ENCODE measurements at places on chromosomes 3 and 15. TPM values are rescaled to one million over a fixed set of nuclear protein-coding genes. Genes with fewer than 3 reads are reported as not detected.

KLHL40 gene
- not detected for total RNA-seq

NANOGP8 gene
- total RNA-seq = not detected

CMC1 gene
- total RNA-seq = 4.4 TPM

CD86 gene
- not detected for total RNA-seq

ABCC5 gene
- total RNA-seq = 16.2 TPM

SV2B gene
- not detected for total RNA-seq

ATP8B4 gene
- total RNA-seq = 2.7 TPM

FSTL1 gene
- total RNA-seq = 957 TPM

TPRG1 gene
- total RNA-seq = 2.6 TPM

SLC38A3 gene
- not detected for total RNA-seq

XYLB gene
- total RNA-seq = 5.5 TPM

CCDC66 gene
- total RNA-seq = 23.6 TPM

SCN11A gene
- total RNA-seq = under 0.01 TPM

GPR62 gene
- total RNA-seq = not detected

IL17RD gene
- total RNA-seq = 0.44 TPM

DYNC1LI1 gene
- total RNA-seq = 24.5 TPM

SSR3 gene
- total RNA-seq = 638 TPM

ATP10A gene
- 2.6 TPM for total RNA-seq

SETMAR gene
- 5.7 TPM for total RNA-seq

FBN1 gene
- total RNA-seq = 721 TPM

KCNAB1 gene
- total RNA-seq = not detected

CCR8 gene
- not detected for total RNA-seq

RTP3 gene
- total RNA-seq = not detected

MEIS2 gene
- total RNA-seq = 42.9 TPM

AADACL2 gene
- not detected for total RNA-seq

ETV5 gene
- 69.6 TPM for total RNA-seq

EPHA3 gene
- 0.22 TPM for total RNA-seq

NMB gene
- total RNA-seq = 0.66 TPM

SELENOK gene
- total RNA-seq = 13.9 TPM

ZNF80 gene
- not detected for total RNA-seq

SETD5 gene
- 112 TPM for total RNA-seq

ATP2C1 gene
- 123 TPM for total RNA-seq

NR1I2 gene
- total RNA-seq = under 0.01 TPM

GOLGA8J gene
- not detected for total RNA-seq

TLR9 gene
- total RNA-seq = not detected

PRTG gene
- total RNA-seq = 1.1 TPM

ADAMTSL3 gene
- total RNA-seq = not detected

MORC1 gene
- total RNA-seq = not detected

EPHA6 gene
- total RNA-seq = 0.22 TPM

CEP63 gene
- 12.3 TPM for total RNA-seq

TICRR gene
- 0.44 TPM for total RNA-seq

DMXL2 gene
- total RNA-seq = 42.7 TPM

IL17RC gene
- 46.4 TPM for total RNA-seq
